NCI-H2029 (cell line): ENCODE measurements at places on chromosomes 4 and X.

GRCh38 chr4:5933116-5933515 lies 40.2 kb upstream of the CRMP1 start:
- DNase-seq, result no peak

DNA sequence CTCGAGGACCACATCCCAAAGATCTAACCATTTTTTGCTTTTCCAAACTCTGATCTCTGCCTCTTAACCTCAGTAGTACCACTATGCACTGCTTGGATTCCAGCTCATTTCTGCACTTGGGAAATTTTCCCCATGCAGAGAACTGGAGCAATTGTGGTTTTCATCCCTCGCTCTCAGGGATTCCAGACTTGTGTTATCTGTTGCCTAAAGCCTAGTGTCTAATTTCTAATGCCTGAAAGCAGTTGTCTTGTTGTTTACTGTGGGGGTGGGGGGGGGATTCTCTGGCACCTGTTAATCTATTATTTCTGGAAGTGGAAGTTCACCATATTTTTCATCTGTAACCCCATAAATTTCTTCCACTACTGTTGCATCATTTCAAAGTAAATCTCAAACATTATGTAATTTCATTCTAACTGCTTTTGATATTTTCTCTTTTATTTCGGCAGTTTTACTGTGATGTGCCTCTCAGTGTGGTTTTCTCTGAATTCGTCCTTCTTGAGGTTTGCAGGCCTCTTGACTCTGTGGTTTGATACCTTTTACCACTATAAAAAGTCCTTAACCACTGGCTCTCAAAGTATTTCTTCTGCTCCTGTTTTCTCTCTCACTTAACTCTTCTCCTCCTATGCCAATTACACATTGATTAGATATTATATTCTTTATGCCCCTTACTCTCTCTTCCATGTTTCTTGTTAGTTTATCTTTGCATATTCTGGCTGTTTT lies 205.6 kb upstream of the EOLA2 start:
- no peak for DNase-seq

- no peak for DNase-seq
Observed at GRCh38 chr4:151627491-151627890, 133.3 kb downstream of the GATB start.

GRCh38 chrX:96776966-96777365 lies 92.3 kb downstream of the DIAPH2 start:
- DNase-seq, result no peak

DNA sequence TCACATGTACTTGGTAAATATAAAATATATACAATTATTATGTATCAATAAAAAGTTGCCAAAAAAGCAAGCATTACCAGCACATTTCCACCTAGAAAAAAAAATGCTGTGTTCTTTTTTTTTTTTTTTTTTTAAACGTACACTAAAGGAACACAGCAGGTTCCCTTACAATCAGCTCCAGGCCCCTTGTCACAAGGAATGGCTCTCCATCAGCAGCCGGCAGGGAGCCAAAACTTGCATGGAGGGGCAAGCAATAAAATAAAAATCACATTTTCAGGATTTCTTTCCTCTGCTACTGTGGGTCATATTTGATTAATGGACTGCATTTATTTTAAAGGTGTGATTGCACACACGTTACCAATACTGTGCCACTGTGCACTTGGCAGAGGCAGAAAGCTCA lies 460.3 kb downstream of the GPAT3 start:
- no peak for DNase-seq

GRCh38 chr4:70991596-70991995 lies 1.9 kb upstream of the DCK start:
- DNase-seq, result no peak

GRCh38 chr4:138669479-138670315 lies 345.9 kb upstream of the NOCT start:
- no peak for DNase-seq

- DNase-seq, result no peak
Observed at GRCh38 chr4:152100379-152101201, 339.8 kb upstream of the GATB start.

GRCh38 chrX:2693113-2694002 lies 2.3 kb downstream of the CD99 start:
- DNase-seq, result no peak

- DNase-seq, result no peak
Observed at GRCh38 chr4:146059151-146059550, 116.4 kb upstream of the LSM6 start.

DNA sequence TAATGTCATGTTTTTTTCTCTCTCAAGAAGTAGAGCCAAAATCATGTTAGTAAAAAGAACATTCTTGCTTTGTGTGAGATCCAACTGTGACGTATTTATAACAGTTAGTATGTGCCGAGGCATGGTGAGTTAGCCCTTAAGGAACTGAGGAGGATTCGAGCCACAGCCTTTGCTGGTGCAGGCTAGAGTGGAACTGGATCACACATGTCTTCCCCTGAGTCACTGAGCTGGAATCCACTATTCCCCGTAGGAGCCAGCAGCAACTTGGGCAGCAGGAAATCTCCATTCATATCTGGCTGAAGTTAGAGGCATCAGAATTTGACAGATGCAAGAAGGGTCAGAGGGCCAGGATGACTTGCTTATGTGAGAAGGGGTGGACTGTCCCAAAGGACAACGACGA lies 144.6 kb upstream of the KIT start:
- no peak for DNase-seq

GRCh38 chr4:124028182-124028581 lies 631.6 kb downstream of the SPRY1 start:
- DNase-seq, result no peak

GRCh38 chr4:40185830-40186664 lies 10.8 kb upstream of the RHOH start:
- no peak for DNase-seq

GRCh38 chrX:15864629-15865028 lies 10.0 kb upstream of the AP1S2 start:
- no peak for DNase-seq

GRCh38 chr4:78691971-78692821 lies 84.0 kb upstream of the BMP2K start:
- no peak for DNase-seq

GRCh38 chr4:76690011-76690905 lies 207.7 kb downstream of the SOWAHB start:
- peak; percentile 17 for DNase-seq

DNA sequence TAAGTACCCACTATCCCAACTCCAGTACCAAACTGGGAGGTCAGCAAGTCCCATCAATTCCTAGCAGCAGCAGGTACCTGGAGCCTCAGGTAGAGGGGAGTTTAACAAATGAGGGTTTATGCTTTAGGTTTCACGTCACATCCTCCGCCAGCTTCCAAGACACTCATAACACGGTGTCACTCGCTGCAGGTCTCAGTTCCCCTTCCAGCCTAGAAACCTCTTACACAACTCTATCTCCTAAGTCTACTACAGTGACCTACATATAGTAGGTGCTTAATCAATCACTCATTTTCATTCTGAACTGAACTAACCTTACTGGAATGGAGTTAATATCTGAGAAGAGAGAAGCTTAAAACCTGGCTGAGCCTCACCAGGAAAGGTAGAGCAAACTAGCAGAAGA lies 96.0 kb downstream of the EFHC2 start:
- DNase-seq, result no peak

GRCh38 chr4:26023203-26023972 lies 109.4 kb downstream of the SMIM20 start:
- no peak for DNase-seq

GRCh38 chr4:174265916-174266315 lies 17.6 kb downstream of the FBXO8 start:
- DNase-seq, result no peak

DNA sequence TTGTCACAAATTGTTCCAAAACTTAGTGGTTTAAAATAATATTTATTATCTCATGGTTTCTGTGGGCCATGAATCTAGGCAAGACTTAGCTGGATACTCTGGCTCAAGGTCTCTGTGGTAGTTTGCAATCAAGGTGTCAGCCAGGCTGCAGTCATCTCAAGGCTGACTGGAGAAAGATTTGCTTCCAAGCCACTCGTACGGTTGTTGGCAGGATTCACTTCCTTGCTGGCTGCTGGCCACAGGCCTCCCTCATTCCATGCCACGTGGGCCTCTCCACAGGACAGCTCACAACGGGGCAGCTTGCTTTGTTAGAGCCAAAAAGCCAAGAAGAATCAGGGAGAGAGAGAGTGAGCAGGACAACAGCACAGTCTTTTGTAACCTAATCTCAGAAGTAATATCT lies 101.4 kb downstream of the WWC2 start:
- DNase-seq, result peak; percentile 21

DNA sequence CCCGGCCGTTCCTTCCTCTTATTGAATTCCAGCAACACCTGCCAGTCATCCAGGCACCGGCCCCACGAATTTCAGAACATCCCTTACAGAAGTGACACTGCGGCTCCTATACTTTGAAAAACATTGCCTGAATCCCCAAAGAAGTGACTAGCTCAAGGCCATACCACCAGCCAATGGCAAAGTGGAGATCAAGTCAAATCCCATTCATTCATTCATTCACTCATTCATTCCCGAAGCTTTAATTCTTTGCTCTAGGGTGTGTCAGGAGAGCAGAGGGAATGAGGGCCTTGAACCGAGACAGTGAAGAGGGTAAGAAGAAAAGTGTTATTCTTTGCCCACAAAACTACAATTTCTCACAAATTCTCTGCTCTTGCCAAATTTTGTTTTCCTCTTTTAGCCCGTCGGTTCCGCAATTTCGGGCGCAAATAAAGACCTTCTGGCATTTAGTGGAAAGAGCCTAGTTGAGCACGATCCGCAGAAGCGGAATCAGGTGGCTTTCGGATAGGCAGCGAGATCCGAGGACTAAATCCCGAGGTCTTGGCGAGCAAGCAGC lies 824 bp upstream of the HMGB3 start:
- DNase-seq, result no peak

- DNase-seq, result peak; percentile 32
Observed at GRCh38 chr4:48268956-48269860, at the start of gene TEC. TEC (minus strand) TSS chr4:48269838; CDS start chr4:48228614, 41,224 bp downstream.

- DNase-seq, result no peak
Observed at GRCh38 chr4:110550260-110550659, 72.6 kb downstream of the PITX2 start.

- DNase-seq, result no peak
Observed at GRCh38 chrX:106912864-106913263, 7.3 kb upstream of the CLDN2 start.

DNA sequence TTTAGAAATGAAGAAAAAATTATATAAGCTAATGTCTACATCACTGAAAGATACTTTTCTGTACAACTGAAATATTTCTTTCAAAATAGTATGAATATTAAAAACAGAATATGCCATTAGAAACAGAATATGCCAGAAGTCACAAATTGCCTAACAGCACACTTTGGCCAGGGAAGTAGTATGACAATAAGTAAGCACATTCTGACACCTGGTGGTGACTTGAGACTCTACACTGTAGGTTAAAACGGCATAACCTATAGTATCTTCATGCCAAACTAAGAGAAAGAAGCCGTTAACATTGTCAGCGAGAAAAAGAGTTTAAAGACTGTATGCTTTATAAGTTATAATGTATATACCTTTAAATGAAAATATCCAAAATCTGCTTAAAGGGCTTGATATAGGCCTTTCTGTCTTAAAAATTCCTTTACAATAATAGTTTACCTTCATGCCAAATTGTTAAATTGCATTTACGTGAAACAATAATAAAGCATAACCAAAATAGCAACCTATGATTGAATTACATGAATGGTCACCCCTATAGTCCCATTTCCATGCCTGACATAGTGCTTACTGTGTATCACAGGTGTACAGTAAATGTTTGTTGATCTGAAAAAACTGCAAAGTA lies 32.8 kb downstream of the FAM13A start:
- peak; percentile 76 for DNase-seq

- no peak for DNase-seq
Observed at GRCh38 chr4:36547383-36547782, 266.0 kb downstream of the DTHD1 start.

- no peak for DNase-seq
Observed at GRCh38 chr4:12421364-12421763, 992.7 kb upstream of the HS3ST1 start.

DNA sequence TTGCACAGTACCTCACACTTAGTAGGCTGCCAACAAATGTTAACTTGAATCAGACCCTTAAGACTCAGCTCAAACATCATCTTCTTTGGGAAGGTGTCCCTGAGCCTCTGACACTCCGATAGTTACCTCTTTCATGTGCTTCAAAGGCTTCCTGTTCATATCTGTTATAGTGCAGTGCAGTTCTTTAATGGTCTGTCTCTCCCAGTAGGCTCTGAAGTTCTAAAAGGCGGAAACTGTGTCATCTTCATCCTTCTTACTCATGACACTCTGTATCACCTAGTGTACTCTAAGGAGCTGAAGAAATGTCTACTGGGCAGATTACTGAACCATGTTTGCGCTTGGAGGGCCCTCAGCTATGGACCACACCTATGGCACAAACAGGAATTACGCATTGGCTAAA lies 2.1 kb upstream of the DIAPH2 start:
- DNase-seq, result no peak

GRCh38 chr4:47914926-47915237 lies 499 bp upstream of the NFXL1 start:
- DNase-seq, result no peak

GRCh38 chr4:174244441-174244840 lies 39.0 kb downstream of the FBXO8 start:
- DNase-seq, result no peak

DNA sequence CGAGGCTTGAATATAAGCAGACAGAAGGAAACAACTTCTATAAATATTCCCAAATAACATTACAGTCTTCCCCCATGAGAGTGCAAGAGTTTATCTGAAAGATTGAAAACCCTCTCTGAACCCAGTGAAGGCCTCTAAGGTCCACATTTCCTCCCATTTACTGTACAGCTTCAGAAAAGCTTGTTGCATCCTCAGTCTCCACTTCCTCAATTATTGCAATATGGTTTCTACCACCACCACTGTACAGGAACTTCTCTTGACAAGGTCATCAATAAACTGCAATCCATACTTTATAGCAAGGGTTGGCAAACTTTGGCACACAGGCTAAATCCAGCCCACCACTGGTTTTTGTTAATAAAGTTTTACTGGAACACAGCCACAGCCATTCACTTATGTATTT lies 239.0 kb downstream of the THOC2 start:
- DNase-seq, result no peak
